ENCODE measurements at places on chromosomes 2 and 18.

DNA sequence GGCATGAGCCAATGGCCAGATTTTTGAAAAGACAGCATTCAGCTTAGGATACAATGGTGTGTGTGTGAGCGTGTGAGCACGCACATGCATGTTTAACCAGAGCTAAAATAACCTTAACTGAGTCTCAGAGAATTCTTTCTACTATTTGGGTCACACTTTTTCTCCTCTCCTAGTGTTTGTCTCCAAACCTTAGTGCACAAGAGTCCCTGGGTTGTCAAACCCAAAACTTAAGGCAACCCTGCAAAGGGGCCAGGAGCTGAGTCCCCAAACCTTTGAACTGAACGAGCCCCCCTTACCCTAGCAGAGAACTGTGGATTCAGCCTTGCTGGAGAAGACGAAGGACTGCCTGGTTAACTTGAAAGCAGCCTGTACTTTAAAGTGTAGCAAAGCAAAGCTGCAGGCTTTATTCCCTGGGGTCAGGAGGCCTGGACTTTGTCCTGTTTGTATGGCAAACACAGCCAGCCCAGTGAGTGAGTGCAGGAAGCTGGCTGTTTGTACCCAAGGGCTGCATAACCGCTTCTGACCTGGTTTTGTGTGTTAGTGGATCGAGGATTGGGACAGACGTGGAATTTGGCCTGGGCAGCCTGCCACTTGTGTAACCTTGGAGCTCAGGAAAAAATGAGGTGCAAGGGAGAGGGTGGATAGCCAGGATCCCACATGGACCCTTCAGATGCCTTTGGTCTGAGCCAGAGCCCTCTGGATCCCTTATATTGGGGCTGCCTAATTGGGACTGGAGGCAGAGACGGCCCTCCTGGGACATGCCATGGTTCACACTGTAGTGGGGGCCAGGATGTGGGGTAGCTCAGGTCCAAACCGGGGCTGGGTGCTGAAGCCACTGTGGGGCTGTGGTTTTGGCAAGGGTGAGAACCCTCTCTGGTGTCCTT is 6.4 kb upstream of the PSMD1 start:
- no peak for DNase-seq

DNA sequence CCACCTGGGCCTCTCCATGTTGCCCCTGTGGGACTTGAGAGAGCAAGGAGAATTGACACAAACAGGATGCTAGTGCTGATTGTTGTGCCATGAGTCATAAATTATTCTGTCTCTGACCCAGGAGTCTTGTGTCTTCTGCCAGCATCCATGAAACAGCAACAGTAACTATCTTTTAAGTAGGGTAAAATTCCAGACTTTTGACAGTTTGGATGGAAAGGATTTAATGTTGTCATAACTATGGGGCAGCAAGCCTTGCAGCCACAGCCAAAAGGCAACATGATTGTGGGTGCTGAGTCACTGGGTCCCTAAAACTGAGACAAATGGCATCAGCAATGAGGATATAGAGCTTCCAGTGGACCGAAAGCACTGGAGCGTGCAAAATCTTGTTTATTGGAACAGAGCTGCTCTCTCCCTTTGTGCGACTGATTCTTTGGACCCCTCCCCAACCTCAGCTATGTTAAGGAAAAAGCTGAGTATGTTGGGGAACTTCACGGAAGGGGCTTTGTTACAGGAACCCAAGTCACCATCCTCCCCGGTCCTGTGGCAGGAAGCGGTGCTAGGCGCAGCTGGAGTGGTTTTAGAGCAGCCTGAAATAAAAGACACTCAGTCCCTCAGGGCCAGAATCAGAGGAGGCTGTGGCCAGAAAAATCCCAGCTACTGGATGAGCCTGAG is 9.6 kb upstream of the ITPRIPL1 start:
- DNase-seq, result no peak

- DNase-seq, result no peak
Measured at GRCh38 chr18:10215446-10215845, 239.0 kb upstream of the APCDD1 start.

- DNase-seq, result no peak
Measured at GRCh38 chr2:188983427-188984064, 9.4 kb downstream of the COL3A1 start.

- DNase-seq, result no peak
Measured at GRCh38 chr2:226270285-226271058, 529.1 kb downstream of the IRS1 start.

DNA sequence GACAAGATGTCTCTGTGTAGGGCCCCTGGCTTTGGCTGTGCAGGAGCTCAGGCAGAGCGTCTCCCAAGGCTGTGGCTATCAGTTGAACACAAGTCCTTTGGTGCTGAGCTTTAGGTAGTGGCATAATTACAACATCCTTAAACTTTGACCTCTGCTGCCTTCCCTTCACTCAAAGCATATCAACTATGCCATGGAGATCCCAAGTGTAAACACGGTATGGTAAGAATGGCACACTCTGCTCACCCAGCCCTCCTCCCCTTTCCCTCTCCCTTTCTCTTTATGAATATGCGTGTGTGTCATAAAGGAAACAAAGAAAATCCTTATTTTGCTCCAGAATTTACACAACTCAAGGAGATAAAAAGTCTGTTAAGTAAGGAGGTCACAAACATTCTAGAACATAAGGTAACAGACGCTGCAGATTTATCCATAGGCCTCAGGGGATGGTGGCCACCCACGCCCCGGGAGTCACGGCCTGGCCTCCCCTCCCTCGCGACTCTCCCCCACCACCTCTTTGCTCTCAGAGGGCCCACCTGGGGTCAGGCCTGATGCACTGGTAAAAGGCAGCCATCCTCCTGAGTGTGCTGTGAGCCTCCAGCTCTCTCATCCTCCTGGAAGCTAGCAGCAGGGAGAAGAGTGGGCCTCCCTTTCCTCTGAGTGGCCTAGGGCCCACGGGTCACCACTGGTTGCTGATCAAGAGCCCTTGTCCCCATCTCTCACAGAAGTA is 67.3 kb downstream of the CRACDL start:
- DNase-seq, result no peak

- DNase-seq, result no peak
Measured at GRCh38 chr18:13266218-13267100, 47.9 kb downstream of the LDLRAD4 start.

- no peak for DNase-seq
Measured at GRCh38 chr2:137228566-137228965, 463.2 kb downstream of the THSD7B start.

DNA sequence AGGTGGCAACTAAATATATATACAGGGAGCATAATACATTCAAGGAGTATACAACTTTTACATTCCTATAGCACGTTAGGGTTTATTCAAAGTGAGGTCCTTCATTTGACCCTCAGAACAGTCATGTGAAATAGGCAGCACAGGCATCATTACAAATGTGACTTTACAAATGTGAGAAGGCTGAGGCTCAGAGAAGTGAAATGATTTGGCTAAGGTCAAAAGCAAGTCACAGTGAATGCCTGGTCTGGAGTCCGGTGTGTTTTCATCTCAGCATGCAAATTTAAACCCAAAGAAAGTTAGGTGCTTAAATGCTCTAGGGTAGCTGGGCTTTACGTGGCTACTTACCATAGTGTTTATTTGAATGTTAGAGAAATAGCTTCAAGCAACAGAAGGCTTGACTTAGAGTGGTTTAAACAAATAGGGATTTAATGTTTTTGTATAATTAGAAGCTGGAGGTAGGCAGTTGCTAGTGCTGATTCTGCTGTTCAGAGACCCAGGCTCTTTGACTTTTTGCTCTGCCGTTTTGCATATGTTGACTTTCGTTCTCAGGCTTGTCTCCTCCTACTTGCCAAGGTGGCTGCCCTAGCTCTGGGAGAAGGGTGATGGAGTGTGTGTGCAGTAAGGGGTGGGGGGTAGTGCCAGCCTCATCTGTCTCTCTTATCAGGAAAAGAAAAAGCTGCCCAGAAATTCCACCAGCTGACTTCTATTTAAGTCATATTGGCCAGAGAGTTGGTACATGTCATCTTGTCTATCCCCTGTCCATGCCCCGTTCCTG is 89.2 kb downstream of the PLCL1 start:
- no peak for DNase-seq

GRCh38 chr18:5998166-5998881 is 103.0 kb upstream of the TMEM200C start:
- no peak for DNase-seq

DNA sequence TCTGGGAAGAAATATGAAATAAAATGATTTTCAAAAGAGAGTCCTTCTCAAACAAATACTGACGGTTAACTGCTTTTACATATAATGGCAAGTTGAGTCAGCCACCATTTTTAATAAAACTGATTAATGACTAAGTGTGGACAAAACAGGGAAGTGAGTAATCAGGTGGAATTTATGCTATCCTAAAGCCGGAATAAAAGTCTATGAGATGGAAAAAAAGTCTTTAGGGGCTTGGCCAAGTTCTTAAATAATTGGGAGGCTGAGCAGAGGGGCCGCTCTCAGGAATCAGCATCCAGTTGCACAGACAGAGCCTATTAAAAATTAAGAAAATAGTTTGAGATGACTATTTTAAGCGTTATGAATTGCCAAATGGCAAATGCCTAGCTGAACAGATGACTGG is 58.6 kb upstream of the AFF3 start:
- no peak for DNase-seq

DNA sequence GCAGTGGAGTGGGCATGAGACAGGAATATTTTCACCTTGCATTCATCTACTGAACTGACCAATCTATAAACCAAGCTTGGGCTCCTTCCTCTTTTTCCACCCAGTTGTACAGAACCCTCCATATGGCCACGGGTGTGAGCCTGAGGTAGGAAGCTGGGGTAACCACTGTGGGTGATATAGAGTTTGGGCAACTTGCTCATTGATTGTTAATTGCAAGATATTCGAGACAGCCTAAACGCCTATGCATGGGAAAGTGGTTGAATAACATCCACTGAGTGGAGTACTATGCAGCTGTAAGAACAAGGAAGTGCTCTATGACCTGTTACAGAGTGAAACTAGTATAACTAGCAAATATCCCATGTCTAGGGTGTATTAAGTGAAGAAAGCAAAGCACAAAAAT is 7.3 kb upstream of the VAPA start:
- no peak for DNase-seq

DNA sequence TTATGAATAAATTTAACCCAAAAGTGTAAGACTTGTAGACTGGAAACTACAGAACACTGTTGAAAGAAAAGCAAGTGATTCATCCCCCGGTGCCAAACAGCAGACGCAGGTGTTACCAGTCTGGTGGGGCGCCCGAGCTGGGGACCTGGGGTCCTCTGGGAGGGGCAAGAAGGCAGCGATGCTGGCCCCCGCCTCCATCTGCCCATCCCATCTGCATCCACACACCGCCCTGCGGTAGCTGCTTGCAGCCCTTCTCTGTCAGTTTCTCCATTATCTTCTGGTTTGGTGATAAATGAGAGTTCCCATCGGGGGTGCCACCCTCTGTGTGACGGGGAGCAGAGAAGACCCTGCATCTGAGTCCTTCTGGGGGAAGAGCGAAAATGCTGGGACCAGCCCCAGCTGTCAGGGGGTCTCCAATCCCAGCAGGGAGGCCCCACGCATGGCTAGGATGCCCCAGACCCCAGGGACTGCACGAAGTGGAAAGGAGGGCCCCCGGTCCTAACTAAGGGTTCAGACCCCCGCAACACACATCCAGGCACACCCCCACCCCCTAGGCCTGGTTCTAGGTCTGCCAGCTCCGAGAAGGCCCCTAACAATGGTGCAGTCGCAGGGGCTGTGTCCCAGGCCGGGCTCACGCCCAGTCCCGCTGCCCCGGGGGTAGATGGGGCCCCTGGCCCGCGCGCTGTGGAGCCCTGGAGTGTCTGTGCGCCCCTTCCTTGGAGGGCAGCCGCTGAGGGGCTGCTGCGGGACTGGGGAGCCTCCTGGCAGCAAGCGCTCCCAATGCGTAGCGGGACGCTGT is 686 bp upstream of the RGPD8 start:
- DNase-seq, result no peak

DNA sequence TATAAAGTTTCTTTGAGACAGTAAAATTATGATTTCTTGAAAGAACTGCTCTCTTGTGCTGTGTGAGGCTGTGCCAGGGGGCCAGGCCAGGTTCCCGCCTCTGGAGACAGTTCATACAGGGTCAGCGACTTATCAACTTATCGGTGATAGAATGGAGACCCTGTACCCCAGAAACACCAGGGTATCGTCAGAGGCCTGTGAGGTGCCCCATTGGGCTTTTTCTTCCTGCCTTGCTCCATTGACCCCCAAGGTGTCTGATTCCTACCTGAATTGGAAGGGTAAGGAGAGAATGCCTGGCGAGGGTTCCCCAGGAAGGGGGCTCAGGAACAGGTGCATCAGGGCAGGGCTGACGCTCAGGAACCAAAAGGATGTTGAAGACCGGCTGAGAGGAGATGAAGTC is 4.3 kb downstream of the DLX1 start:
- no peak for DNase-seq

DNA sequence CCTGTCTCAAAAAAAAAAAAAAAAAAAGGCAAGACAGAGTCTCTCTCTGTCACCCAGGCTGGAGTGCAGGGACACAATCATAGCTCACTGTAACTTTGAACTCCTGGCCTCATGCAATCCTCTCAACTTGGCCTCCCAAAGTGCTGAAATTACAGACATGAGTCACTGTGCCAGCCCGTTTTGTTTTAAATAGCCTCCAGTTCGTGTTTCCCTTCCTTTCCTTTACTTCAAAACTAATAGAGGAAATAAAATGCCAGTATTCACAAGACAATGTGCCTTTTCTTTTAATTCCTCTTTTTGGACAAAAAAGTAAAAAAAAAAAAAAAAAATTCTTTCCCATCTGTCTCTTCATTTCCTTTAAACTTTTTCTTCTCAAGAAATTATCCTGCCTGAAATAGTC is 54.5 kb upstream of the ACMSD start:
- no peak for DNase-seq

GRCh38 chr18:54766634-54767033 is 61.6 kb upstream of the RAB27B start:
- no peak for DNase-seq

DNA sequence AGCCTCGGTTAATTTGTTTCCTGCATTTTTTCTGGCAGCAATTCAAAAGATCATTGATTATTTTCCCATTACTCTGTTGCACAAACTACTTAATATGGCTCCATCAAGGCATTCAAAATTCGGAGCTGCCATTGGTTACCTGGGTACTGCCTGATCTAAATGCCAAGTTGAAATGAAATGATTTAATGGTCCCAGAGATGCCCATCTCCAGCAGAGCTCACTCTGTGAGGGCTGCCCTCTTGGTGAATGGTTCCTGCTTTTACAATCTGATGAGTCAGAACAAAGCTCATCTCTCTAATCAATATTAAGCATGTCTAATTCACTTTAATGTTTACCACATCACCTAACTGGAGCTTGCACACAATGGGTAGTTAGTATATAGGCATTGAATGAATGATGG is 126.1 kb downstream of the CTNNA2 start:
- no peak for DNase-seq

GRCh38 chr2:11102956-11103860 is 52.1 kb upstream of the SLC66A3 start:
- no peak for DNase-seq

DNA sequence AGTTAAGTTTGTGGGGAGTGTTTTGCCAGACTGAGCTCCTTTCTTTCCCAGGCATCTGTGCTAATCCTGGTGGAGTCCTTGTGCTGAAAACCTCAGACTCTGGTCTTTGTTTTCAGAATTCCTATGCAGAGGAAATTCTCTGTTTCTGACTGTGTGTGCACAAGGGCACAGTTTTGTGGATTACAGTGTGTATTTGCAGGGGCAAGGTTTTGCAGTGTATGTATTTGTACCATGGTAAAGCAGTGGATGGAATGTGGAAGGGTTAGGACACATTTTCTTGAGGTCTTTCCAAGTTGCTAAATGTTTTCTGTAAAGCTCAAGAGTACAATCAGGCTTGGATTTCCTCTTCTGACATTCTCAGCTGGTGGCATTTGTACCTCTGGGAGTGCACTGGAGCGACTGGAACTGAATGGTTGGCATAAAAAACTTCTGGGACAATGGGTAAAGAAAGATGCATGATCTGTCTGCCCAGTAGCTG is 139.5 kb upstream of the RND3 start:
- DNase-seq, result no peak

- DNase-seq, result no peak
Measured at GRCh38 chr2:100408104-100408503, 9.4 kb downstream of the CHST10 start.

All from hematopoietic multipotent progenitor cell treated with erythropoietin and hydrocortisone succinate and interleukin-3 and kit ligand, for 15 days (in vitro differentiated cells).